ENCODE measurements at places on chromosomes 5 and 9. TPM values are rescaled to one million over a fixed set of nuclear protein-coding genes. Genes with fewer than 3 reads are reported as not detected.

PCDHA2 gene
- not detected for total RNA-seq

TMEM174 gene
- total RNA-seq = not detected

C5orf58 gene
- total RNA-seq = not detected

CCDC183 gene
- total RNA-seq = 3.0 TPM

LRRC19 gene
- not detected for total RNA-seq

WWC1 gene
- 1.0 TPM for total RNA-seq

TLN1 gene
- 151 TPM for total RNA-seq

SPRY4 gene
- 0.34 TPM for total RNA-seq

RAD23B gene
- 63.8 TPM for total RNA-seq

JAKMIP2 gene
- total RNA-seq = 1.3 TPM

PDE6A gene
- total RNA-seq = not detected

All from CD4-positive, alpha-beta T cell (primary cell).